ENCODE measurements at places on chromosomes 16 and 17. TPM values are rescaled to one million over a fixed set of nuclear protein-coding genes. Genes with fewer than 3 reads are reported as not detected.

DCAKD gene
- 38.3 TPM for total RNA-seq

GRCh38 chr16:65878347-65878746, 488.1 kb upstream of the CDH5 start:
- DNase-seq: no peak

DRC3 gene
- 6.7 TPM for total RNA-seq

GRCh38 chr17:77085926-77086432, 54.8 kb upstream of the SEC14L1 start:
- no peak for DNase-seq

SLC38A8 gene
- total RNA-seq: not detected

DNA sequence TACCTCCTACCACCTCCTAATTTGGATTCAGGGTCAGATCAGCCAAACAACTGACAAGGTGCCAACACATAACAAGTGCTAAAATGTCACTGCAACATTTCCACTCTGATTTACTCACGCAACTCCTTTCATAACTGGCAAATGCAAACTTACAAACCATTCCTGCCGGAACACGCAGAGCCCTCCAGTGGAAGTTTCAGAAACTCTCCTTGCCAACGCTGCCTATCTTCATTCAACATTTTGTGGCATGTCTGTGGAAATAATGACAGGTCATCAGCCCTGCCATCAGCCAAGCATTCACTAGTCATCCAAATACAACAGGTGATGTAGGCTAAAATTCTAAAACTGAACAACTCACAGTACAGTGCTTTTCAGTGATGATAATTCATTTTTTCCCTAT, 37.7 kb upstream of the OR3A1 start:
- DNase-seq: no peak

DNA sequence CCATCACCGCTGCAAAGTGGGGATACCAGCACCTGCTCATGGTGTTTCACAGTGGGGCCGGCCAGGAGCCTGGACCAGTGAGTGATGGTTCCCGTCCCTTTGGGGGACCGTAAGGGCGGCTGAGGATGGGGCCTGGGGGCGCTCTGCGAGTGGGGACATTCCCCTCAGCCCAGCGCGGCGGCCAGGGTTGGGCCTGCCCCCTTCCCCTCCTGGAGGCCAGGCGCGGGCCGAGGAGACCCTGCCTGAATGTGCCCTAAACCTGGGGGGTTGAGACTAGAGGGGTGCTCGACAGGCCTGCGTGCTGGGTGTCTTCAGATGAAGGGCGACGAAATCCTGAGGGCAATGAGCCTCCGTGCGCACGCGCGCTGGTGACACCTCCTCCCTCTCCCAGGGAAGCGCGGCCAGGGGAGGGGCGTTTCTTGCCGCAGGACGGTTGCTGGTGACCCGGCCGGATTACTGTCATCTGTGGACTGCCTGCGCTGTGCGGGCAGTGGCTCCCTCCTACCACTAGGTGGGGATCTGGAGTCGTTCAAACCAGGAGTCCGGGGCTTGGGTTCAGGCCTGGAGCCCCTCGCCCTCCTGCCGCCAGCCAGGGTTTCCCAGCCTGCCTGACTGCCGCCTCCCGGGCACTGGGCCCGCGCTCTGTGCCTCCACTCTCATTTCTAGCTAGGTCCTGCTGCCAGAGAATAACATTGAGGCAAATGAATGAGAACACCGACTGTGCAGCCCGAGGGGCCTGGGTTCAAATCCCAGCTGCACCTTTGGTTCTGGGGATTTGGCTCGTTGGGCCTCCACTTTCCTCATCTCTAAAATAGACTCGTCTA, 17.1 kb downstream of the TBX2 start:
- peak; percentile 86 for DNase-seq

GRCh38 chr17:67982034-67982640, 14.1 kb downstream of the C17orf58 start:
- no peak for DNase-seq

- DNase-seq: no peak
These were observed 715.9 kb upstream of the RBFOX1 start for GRCh38 chr16:6616746-6617145.

GRCh38 chr17:43367737-43368242, 31.0 kb upstream of the ARL4D start:
- no peak for DNase-seq

DNA sequence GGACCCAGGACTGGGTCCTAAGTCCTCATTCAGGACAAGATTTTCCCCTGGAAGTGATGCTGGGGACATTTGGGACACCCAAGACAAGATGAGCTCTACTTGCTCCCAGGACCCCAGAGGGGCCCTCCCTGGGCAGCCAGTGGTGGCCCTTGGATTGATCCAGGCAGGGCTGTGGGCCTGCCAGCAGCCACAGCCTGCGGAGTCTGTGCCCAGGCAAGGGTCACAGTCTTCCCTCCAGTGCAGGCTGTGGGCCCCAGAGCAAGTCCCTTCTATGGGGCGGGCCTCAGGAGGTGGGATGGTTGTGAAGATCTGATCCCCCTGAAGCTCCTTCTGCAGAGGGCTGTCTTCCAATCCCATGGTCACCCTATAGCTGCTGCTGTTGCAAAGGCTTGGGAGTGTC, 12.6 kb downstream of the CA7 start:
- no peak for DNase-seq

C17orf67 gene
- total RNA-seq: 5.1 TPM

IRX6 gene
- 0.17 TPM for total RNA-seq

DNA sequence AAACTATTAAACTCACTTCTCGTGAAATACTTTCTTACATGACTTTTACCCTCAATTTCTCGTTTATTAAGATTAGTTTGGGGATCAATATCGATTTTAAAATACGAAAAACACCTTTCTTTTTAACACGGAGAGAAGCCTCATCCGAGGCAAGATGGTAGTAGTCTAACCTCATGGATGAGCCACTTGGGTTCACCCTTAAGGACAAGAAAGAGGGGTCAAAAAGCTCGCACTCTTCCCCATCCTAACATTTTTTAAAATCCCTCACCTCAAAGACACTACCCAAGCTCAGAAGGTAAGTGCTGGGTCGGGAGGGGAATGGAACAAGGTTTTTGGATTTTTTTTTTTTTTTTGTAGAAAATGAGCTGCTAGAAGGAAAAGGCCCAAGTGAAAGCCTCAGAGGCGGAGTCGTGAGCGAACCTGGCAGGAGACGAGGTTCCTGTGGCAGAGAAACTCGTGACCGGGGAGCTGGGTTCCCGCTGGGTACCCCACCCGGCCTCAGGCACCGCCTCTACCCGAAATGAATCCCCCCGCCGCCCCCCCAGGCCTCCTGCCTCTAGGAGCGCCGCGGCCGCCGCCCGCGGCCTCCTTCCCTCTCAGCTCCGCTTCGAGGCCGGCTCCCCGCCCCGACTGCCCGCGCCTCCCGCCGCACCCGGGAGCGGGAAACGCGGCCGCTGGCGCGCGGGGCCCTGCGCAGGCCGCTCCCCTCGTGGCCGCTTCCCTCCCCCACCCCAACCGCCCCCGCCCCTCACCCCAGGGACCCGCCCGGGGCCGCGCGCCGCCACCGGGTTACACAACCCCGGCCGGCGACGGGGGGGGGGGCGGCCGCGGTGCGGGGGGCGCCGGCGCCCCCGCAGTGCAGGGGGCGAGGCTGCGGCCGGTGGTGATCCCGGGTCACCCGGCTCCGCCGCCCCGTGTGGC, 1.6 kb downstream of the NUFIP2 start:
- DNase-seq: peak; percentile 60

DNA sequence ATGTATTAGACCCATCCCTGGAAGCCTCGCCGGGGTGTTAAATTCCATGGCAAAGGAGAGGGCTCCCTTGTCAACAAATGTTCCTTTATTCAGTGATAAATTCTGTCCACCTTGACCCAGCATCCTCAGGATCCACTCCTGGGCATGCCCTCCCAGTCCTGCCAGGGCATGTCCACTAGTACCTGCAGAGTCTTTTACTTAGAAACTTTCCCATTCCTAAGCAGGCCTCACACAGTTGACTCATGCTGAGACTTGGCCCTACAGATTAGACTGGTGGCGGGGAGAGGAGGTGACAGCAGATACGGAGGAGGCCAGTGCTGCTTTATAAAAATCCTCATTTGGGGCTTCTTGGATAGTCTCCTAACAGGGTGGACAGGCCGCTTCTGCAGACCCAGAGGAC, 88.8 kb downstream of the CYLD start:
- DNase-seq: no peak

IKZF3 gene
- 5.8 TPM for total RNA-seq

- no peak for DNase-seq
These were observed 58.6 kb downstream of the CDRT4 start for GRCh38 chr17:15408803-15409202.

DNA sequence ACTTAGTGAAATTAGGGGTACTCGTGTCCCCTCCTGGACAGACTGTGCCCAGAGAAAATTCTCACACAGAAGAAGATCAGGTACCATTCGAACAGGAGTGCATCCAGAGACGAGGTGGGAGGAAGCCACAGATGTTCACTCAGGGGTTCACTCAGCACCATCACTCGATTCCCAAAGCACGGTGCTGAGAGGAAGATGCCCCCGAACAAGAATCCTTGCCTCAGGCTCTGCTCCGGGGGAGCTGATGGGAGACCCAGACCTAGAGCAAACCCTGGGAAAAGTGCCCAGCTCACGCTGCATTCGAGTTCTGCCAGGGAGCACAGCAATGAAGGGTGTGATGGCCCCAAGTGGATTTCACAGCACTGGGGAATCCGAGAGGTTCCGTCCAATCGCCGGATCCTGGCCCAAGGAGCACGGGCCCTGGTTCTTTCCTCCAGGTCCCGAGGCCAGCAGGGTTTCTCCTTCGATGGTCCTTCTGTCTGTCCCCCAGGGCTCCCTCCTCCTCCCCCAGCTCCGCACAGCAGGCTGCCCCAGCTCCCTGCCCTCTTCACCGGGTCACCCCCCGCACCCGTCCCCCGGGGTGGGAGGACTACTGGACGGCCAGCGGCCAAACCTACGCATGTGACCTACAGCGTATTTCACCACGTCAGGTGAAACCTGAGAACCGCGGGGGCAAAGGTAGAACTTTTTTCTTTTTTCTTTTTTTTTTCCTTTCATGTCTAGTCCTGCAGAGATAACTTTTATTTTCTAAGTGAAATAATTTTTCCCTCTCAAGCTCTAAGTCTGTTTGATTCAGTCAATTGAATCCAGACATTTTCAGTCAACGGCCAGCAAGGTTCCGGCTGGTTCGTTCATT, 10.2 kb upstream of the UBE2I start:
- DNase-seq: peak; percentile 44

- no peak for DNase-seq
These were observed 14.7 kb upstream of the XYLT2 start for GRCh38 chr17:50331085-50331791.

GRCh38 chr17:27564463-27564862, 66.5 kb upstream of the LGALS9 start:
- no peak for DNase-seq

GRCh38 chr16:53290520-53290919, 143.8 kb upstream of the RBL2 start:
- DNase-seq: no peak

GRCh38 chr16:86631444-86631843, 53.1 kb downstream of the FOXL1 start:
- peak; percentile 62 for DNase-seq

- DNase-seq: no peak
These were observed 185.3 kb downstream of the ZNF423 start for GRCh38 chr16:49670627-49671026.

GRCh38 chr17:75552425-75553294, 27.2 kb downstream of the LLGL2 start:
- DNase-seq: no peak

GRCh38 chr16:30407102-30407803, at the start of gene ZNF771:
ZNF771 (plus strand) TSS chr16:30407606; CDS start chr16:30408054, 448 bp downstream.
- DNase-seq: peak; percentile 94

ARHGAP23 gene
- total RNA-seq: 37.6 TPM

PTX4 gene
- total RNA-seq: 0.14 TPM

CACNA1H gene
- total RNA-seq: 133 TPM

PIPOX gene
- total RNA-seq: 3.5 TPM

DNA sequence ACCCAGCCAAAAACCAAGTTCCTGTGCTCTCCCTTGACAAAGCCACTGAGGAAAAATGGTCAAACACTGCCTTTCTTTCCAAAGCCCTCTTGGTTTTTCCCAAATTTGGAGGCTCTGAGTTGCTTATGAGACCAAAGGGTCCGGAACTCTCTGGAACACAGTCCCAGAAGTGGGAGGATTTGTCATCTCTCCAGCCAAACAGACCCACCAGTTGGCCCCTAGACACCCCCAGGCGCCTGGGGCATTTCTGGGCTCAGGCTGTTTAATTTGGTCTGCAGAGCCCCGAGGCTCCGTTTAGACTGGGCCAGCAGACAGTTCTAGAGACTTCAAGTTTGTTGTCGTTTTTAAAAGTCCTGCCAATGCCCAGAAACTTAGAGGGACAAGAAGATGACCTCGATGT, 239.1 kb downstream of the SEC14L1 start:
- no peak for DNase-seq

DNA sequence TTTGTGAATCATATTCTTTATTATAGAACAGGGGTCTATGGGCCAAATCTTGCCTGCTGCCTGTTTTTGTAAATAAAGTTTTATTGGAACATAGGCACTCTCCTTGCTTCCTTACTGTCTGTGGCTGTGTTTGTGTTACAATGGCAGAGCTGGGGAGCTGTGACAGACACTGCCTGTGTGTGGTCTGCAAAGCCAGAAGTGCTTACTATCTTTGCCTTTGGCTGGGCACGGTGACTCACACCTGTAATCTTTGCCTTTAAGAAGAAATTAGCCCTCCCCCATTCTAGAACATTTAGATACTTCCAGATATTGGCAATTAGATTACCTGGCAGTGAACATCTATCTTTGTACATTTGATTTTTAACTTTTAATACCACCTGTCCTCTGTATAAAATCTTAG, 308.3 kb downstream of the FOXL1 start:
- no peak for DNase-seq

All from mucosa of gallbladder (tissue), 1 donor.